ENCODE measurements at places on chromosomes 13 and 19.

DNA sequence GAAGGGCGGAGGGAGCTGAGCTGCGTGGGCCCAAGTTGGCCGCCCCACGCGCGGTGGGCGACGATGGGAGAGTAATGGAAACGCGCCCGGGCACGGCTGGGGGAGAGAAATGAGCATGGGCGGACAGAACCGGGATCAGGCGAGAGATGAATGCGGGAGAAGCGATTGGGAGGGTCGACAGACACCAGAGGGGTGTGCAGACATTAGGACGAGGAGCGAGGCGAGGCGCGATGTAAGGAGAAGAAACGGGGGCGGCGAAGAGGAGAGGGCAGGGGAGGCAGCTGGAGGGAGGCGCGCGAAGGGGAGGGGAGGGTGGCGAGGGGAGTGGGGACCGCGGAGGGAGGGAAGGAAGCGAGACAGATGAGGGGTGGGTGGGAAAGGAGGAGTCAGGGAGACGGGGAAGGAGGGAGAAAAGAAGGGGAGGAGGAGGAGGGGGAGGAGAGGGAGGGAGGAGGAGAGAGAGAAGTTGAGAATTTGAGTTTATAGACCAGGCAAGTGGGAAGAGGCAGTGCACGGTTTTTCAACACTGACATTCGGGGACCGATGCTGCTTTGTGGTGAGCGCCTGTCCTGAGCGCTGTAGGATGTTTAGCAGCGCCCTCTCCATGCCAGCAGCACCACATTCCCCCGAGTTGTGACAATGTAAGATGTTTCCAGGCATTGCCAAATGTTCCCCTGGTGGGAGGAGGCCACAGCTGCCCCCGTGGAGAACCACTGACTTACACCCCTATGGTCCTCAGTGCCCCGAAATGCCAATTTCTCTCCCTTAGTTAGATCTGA is at the start of gene SHISA7:
TSS of gene SHISA7 (minus strand) at position 256 of the 779 bp plus-strand sequence. CDS start 437 bp downstream, outside the sequence.
- DNase-seq: no peak

DNA sequence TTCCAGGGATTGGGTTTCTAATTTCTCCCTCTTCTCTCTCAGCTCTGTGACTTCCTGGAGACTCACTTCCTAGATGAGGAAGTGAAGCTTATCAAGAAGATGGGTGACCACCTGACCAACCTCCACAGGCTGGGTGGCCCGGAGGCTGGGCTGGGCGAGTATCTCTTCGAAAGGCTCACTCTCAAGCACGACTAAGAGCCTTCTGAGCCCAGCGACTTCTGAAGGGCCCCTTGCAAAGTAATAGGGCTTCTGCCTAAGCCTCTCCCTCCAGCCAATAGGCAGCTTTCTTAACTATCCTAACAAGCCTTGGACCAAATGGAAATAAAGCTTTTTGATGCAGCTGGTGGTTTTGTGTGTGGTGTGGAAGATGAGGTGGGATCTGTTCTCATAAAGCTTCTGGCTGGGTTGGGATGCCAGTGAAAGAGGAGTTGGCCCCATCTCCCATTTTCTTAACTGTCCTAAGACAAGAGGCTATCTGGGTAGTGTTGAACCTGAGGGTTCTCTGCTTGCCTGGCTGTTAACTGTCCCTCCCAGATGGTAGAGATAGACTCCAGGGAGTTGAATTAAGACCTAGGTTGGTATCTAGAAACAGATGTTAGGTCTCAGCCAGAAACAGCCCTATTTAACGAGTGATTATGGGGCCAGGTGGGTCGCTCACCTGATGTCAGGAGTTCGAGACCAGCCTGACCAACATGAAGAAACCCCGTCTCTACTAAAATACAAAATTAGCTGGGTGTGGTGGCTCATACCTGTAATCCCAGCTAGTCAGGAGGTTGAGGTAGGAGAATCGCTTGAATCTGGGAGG is 1.6 kb downstream of the FTL start:
- no peak for DNase-seq

- DNase-seq: no peak
These were observed 216.3 kb downstream of the KATNAL1 start for GRCh38 chr13:30091035-30091434.

DNA sequence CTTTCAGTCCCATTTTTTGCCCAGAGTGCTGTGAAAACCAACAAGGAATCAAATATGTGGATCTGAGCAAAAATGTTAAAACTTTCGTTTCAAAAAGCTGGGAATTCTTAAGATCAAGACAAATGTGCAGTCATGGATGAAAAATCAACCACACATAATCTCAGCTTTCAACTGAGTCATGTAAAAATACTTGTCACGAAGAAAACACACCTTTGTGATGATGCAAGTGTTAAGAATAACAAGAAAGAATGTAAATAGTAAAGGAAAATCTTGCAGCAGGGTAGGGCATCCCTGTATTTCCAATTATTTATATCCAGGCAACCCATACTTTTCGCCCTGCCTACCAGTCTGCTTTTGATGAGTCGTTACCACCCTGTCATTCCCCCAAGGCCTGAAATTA is 27.4 kb upstream of the DCLK1 start:
- DNase-seq: no peak

- DNase-seq: no peak
These were observed 22.1 kb upstream of the WDFY2 start for GRCh38 chr13:51562011-51562671.
